ENCODE measurements at places on chromosomes 12 and 14.

- DNase-seq: no peak
These were observed 21.2 kb downstream of the DGLUCY start for GRCh38 chr14:91135039-91135438.

- DNase-seq: no peak
These were observed 7.1 kb upstream of the MYF6 start for GRCh38 chr12:80700327-80700726.

GRCh38 chr14:57865066-57865402 lies 858 bp downstream of the SLC35F4 start:
- DNase-seq: no peak

DNA sequence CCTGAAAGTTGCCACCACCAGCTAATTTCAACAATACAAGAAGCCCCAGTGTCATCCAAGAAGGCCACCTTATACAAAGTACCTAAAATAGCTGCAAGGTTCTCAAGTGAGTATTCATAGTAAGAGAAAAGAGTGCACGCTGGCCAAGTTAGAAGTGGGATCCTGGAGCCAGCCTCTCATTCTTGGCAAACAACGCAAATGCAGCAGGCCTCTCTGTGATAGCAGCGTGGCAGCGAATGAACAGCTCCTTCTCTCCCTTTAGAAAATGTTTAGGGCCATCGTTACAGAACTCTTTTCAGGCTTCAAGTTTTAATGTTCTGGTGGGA lies 78.0 kb upstream of the IFNG-AS1 start:
- DNase-seq: no peak

GRCh38 chr12:122366685-122367475 lies 55.6 kb downstream of the CLIP1 start:
- DNase-seq: no peak

GRCh38 chr12:69024907-69025306 lies 91.9 kb upstream of the CPM start:
- DNase-seq: no peak

GRCh38 chr14:59328454-59328853 lies 136.7 kb downstream of the GPR135 start:
- DNase-seq: no peak

DNA sequence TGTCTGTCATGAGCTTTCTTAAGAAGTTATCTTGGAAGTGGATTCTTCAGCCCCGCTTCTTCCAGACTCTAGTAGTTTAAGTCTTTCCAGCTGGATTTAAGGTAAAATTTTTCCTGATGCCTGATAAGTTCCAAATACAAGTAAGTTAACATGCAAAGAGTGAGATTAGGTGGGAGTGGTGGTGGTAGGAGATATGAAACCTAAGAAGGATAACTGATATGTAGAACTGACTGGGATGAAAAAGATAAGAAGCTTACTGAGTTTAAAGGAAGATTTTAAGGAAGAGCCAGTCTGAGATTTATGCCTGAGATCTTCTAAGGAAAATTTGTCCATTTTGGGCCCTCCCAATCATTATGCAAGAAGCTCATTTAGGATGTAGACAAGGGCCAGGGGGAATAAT lies 250.9 kb upstream of the SYT10 start:
- DNase-seq: no peak

DNA sequence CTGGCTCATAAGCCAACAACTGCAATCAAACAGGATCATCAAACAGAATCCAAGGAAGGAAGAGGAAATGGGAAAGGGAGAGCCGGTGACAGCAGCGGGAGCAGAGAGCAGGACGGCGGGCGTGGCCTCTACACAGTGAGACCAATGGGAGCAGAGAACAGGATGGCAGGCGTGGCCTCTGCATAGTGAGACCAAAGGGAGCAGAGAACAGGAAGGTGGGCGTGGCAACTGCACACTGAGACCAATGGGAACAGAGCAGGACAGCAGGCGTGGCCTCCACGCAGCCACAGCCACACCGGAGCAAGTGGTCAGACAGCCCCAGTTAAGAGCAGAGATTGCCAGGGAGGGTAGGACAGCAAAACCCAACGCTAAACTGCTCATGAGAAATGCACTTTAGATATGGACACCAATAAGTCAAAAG lies 16.4 kb downstream of the LRCOL1 start:
- no peak for DNase-seq

- DNase-seq: no peak
These were observed 13.0 kb downstream of the ZBTB39 start for GRCh38 chr12:56993346-56993745.

GRCh38 chr14:59632381-59632780 lies 55.8 kb upstream of the CCDC175 start:
- DNase-seq: no peak

- DNase-seq: no peak
These were observed 299.4 kb downstream of the CACNA1C start for GRCh38 chr12:2352203-2352602.

DNA sequence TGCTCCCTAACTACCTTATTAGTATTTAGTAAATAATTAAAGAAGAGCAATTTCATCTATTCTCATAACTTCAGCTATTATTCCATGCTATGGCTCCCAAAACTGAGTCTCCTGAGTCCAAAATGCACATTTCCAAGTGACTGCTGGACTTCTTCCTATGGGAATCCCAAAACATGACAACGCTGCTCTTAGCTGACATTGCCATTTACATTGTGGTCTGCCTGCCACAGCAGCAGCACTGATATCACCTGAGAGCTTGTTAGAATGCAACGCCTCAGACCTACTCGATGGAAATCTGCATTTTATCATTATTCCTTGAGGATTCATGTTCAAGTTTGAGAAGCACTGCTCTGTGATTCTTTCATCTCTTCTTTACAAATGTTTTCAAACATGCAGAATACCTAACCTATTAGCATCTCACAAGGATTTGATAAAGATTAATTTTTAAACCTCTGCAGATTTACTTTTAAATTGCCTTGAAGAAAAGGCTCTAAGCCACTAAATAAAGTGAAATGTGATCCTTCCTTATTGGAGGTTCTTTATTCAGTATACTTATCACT lies 77.7 kb downstream of the SEC23A start:
- no peak for DNase-seq

GRCh38 chr12:124321556-124322270 lies 26.8 kb downstream of the RFLNA start:
- no peak for DNase-seq

- DNase-seq: no peak
These were observed 44.9 kb downstream of the PTPRR start for GRCh38 chr12:70875628-70876027.

DNA sequence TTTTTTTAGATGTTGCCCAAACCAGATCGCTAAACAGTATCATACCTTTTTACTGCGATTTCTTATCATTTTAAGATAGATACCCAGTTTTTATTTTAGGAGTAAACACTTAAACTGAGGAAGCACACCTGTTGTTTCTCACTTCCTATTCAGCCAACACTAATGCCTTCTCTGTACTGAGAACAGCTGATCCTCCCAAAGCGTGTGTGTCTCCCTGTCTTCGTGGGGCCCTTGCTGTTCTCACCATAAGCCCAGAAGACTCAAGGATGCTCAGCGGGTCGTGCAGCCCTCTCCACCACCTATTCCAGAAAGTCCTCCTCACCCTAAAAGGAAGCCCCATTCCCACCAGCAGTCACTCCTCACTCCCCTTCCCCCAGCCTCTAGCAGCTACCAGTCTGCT lies 14.8 kb downstream of the PPP2R5C start:
- no peak for DNase-seq

DNA sequence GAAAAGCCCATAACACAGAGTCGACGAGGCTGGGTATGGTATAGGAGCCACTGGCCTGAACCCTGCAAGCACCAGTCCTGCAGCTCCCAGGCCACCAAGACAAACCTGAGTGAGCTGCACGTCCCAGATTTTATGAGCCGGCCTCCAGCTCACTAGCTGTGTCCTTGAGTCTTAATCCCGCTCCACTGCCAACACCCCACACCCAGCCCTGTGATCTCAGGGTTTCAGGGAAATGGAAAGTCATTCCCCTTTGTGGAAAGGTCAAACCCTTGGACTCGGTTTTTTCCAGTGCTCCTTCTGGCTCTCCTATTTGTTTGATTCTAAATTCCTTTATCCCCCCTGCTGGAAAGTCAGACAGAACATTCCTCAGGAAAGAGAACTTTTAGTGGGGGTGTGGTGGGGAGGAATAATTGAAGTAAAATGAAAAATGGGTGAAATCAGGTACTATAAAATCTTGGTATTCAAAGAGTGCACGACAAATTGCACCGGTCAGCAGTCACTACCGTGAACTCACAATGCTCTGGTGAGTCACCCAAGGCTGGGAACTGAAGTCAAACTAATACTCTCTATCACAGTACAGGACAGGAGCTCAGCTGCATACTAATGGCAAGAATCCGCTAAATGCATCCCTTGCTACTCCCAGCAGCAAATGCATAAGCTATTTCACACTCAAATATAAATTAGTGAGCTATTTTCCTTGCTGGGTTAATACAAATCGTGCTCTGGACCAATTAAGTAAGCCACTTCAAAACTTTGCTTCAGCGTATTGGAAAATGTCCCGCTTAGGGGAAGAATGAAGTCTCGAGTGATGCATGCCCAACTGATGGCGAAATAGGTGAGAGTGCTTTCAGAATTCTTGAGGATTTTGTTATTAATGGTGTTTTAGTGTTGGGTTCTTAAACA lies 9.0 kb downstream of the PITPNM2 start:
- no peak for DNase-seq

GRCh38 chr14:103121846-103122584 lies 1.2 kb upstream of the TNFAIP2 start:
- DNase-seq: no peak

- no peak for DNase-seq
These were observed 132.0 kb upstream of the NOVA1 start for GRCh38 chr14:26729851-26730250.

- no peak for DNase-seq
These were observed 1.7 kb downstream of the FGFR1OP2 start for GRCh38 chr12:26939953-26940352.

DNA sequence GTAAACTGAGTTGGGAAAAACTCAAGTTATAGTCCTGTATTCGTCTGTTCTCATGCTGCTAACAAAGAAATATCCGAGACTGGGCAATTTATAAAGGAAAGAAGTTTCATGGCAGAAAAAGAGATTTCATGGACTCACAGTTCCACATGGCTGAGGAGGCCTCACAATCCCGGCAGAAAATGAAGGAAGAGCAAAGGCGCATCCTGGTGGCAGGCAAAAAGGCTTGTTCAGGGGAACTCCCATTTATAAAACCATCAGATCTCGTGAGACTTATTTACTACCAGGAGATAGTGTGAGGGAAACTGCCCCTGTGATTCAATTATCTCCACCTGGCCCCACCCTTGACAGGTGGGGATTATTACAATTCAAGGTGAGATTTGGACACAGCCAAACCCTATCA lies 292.6 kb upstream of the SYT1 start:
- DNase-seq: no peak

DNA sequence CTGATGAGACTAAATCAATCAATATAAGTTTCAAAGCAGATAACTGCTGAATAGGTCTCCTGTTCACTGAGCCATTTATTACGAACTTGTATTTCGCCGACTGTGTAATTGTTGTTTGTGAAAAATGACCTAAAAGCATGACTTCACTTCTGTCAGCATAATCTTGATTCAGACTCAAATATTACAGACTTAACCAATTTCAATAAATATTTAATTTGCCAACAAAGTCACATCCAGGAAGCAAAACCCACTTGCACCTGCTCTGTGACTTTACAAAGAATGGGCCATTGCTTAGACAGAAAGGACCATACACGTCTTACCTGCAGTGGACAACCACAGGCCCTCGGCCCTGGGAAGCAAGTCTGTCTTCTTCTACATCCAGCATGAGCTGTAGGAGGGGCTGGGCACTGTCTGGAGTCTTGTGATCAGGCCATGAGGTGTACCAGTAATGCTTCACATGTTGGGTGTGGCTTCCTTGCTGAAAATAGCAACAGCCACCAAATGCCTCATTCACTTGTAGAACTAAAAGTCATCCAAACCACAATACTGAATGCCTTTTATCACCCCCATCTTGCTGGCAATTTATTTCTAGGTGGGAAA lies 23.5 kb upstream of the PTPRB start:
- no peak for DNase-seq

DNA sequence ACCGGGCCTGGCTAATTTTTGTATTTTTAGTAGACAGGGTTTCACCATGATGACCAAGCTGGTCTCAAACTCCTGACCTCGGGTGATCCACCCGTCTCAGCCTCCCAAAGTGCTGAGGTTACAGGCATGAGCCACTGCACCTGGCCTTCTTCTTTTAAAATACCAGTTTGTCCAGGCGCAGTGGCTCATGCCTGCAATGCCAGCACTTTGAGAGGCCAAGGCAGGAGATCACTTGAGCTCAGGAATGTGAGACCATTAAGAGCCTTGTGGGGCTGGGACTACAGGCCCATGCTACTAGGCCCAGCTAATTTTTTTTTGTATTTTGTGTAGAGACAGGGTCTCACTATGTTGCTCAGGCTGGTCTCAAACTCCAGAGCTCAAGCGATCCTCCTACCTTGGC lies 8.1 kb upstream of the PEBP1 start:
- no peak for DNase-seq

DNA sequence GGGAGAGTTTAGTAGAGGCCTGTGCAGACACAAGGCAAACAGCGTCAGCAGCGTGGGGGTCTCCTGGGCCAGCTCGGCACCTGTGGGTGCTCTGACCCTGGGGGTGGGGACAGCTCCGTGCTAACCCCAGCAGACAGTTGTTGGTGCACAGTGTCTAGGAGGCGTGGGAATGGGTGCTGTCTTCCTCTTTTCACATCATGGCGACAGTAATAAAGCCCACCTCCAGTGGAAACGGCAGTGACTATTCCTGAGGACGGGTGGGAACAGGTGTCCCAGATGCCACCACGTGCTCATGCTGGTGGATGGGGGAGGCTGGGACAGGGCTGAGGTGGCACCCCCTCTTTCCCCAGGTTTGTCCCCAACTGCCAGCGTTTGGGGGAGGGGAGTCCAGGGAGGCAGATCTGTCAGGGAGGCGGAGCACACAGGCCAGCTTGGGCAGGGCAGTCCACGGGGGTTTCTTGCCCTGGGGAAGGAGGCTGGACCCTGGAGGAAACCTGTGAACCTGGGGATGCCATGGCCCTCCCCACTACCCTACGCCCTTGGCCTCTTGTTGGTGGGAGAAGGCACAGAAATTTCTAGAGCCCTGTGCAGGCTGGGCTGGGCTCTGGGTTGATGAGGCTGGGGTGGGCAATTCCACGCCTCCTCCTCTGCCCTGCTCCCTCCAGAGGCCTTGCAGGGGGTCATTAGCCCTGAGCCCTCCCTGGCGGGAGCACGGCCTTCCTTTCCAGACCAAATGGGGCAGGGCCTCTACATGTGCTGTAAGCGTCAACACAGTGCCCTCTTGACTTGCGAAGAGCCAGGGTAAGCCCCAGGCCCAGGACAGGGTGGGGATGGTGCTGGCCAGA lies 3.8 kb downstream of the ZBTB42 start:
- DNase-seq: no peak

DNA sequence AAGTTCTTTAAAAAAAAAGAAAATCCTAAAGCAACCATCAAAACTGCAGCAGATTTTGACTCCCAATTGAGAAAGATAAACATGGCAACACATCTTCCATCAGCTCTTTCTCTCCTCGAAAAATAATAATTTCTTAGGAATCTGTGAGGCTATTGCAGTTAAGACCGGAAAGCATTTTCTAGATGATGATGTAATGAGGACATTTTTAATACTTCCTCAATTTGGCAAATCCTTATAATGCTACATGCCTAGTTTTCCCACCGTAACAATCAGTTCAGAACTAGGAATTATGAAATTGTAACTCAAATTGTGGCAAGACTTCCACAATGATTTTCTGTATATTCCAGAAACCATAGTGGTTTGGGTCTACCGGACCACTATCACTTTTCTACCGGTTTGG lies 180.9 kb upstream of the PDE3A start:
- no peak for DNase-seq

Measured in stimulated activated CD8-positive, alpha-beta memory T cell treated with anti-CD3 and anti-CD28 coated beads, Interleukin-4, amount 100 ng/mL, for 1 hour (primary cell).